ENCODE measurements at places on chromosomes 5 and 9. TPM values are rescaled to one million over a fixed set of nuclear protein-coding genes. Genes with fewer than 3 reads are reported as not detected.

The KIF27 gene
- total RNA-seq, result 3.9 TPM

- DNase-seq, result no peak
Observed at GRCh38 chr5:94094793-94095441, 353.5 kb upstream of the POU5F2 start.

DNA sequence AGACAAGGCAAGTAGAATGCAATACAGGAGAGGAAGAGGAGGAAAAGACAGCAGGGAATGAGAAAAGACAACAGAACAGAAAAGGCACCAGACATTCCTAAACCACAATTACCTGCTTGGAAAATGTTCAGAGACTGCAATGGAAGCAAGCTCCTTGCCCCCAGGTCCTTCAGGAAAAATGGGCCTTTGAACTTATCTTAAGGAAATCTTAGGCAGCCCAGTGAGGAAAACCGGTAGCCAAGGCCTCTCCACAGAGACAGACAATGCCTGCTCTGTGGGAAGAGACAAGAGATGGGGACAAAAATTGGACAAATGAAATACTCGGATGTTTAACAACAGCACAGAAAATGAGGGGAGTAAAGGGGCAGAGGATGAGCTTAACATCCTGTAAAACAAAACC, 31.2 kb downstream of the HTR4 start:
- no peak for DNase-seq

GRCh38 chr9:131290767-131291370, 1.3 kb downstream of the PLPP7 start:
- DNase-seq, result no peak

The WASHC1 gene
- 18.5 TPM for total RNA-seq

DNA sequence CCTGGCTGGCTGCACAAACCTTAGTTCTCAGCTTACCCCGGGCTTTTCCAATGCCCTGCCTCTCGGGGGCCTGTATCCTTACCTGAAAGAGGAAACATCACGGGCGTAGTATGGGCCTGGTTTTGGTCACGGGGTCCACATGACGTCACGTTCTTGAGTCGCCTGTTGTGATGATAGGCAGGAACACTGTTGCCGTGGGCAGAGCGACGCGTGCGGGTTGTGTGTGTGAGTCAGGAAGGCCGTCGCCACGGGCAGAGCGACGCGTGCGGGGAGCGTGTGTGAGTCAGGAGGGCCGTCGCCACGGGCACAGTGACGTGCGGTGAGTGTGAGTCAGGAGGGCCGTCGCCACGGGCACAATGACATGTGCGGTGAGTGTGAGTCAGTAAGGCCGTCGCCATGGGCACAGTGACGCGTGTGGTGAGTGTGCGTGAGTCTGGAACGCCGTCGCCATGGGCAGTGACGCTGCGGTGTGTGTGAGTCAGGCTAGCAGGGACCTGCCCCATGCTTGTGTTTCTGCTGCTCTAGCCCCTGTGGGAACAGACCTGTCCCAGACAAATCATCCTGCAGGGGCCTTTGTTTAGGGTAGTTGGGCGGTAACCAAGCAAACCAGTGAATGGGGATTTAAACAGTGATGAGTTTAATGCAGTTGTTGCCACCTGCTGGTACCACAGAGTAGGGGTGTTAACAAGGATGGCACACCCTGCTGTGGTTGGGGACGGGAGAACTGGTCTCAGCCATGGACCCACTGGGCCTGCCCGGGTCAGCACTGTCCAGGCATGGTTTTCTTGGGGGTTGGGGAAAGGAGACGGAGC, 19.8 kb downstream of the TRIP13 start:
- no peak for DNase-seq

DNA sequence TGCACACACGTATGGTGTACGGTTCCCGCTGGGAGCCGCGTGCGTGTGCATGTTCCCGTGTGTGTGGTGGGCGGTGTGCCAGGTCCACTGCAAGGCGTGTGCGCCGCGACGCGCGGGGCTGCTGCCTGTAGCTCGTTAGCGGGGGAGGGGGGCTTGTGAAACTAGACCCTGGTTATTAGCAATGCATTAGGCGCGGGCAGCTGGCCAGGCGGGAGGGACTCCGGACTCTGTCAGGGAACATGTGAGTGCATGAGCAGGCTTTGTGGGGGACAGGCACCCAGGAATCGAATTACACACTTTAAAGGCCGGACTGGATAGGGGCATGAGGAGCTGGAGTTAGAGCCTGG, 32.2 kb upstream of the ENHO start:
- no peak for DNase-seq

DNA sequence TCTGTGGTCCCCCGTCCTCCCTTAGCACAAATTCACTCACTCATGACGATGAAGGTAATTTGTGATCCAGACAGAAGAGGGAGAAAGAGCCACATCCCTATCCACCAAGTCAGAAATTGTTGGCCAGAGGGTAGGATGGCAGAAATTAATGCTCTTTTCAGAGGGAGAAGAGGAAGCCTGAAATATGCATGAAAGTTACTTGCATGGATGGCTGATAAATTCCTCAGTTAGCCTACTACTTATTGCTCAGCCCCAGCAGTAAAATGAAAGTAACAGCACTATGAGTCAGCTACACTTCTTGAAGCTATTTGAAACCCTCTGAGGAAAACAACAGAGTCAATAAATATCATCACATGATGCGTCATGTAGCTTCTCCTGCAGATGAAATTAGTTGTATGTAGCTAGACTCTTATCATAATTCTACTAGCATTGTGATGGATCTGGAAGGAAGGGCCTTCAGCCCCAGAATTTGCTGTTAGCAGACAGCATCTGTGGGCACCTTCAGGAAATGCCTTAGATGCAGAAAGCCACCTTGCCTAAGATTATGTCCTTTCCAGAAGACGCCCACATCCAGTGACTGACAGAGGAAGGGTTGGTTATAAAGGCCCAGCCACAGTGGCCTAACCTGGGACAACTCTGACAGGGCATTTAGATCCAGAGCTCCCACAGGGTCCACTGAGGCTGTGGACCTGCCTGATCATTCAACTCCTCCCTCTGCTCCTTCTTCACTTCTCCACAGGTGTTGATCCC, 81.2 kb upstream of the CCDC112 start:
- DNase-seq, result no peak

DNA sequence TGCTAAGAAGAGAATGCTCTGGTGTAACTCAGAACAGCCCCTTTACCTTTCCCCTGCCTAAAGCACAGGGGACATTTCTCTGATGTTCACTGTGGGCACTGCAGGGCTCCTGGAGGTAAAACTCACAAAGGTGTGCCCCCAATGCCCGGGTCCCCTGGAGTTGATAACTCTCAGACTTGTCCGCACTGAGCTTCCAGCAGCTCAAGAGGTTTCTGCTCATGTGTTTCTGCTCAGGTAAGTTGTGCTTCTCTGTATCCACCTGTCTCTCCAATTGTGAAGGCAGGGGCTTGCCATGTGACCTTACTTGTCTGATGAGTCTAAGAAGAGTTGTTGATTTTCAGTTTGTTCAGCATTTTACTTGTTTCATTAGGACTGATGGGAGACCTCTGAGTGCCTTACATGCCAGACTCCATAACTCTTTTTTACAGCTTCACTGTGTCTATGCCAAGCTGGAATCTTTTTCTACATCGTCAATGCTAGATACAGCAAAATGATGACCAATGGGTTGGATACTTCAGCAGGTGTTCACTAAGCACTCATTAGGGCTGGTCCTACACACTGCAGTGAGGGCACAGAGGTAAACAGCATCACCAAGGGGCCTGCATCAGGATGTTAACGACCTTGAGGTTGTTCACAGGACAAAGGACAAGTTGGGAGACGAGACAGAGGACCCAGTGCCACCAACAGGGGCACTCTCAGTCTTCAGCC, 56.4 kb downstream of the MRPL36 start:
- DNase-seq, result peak; percentile 2

The PCDHGA1 gene
- total RNA-seq, result 1.2 TPM

- DNase-seq, result no peak
Observed at GRCh38 chr5:54785729-54786591, 199.4 kb downstream of the ESM1 start.

GRCh38 chr9:104094534-104095015, 466 bp downstream of the SMC2 start:
- DNase-seq, result no peak

The PCDHA10 gene
- total RNA-seq, result 12.0 TPM

- DNase-seq, result no peak
Observed at GRCh38 chr5:32683125-32683524, 28.0 kb upstream of the NPR3 start.

GRCh38 chr5:155987265-155987810, 339.6 kb upstream of the SGCD start:
- DNase-seq, result no peak

GRCh38 chr9:34572092-34572491, 17.4 kb downstream of the CNTFR start:
- no peak for DNase-seq

The TMEM232 gene
- total RNA-seq, result 1.3 TPM

DNA sequence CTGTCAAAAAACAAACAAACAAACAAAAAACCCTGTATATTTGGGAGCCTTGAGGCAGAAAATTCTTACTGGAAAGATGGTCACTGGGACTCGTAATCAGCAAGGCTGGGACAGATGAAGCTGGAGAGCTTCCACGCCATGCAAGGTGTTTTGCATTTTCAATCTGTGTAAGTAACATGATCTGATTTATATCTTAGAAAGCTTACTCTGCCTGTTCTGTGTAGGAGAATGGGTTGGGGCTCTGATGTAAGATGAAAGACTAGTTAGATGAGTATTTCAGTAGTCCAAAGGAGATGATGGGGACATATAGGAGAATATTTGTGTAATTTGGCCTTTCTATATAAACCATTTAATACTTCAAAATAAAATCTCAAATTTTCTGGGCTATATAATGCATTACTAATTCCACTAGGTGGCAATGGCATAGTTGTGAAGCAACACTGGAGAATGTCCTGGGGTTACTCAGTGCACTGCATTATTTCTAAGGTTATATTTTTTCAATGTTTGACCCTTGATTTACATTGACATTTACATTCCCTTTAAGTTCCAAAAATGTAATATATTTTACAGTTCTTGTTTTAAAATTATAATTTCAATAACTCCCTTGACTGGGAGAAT, 21.9 kb upstream of the FSD1L start:
- no peak for DNase-seq

- DNase-seq, result peak; percentile 80
Observed at GRCh38 chr5:133460172-133460758, 152.1 kb downstream of the FSTL4 start.

DNA sequence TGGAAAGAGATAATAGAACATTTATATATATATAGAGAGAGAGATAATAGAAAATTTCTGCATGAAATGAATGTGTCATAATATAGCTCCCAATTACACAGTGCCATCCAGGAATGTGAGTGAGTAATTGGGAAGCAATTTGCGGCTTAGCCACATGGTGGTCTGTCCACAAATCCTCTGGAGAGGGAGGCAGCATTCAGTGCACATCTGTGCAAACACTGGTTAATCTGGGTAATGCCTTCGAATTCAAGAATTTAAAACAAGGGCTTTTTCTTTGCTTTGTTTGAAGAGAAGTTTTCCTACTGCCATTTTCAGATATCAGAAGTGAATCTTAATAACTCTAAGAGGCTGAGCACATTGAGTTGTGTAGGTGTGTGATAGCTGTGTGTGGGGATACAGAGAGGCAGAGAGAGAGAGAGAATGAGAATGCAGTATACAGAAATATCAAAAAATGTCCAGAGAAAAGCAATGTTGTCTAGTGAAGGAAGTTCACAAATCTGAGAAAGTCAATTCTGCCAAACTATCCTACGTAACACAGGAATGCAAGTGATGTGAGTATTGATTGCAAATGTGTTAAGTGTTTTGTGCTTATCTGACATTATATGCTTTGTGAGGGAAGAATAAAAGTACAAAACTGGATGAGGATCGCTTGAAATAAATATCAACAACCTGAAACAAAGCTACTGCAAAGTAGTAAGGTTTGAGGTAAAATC, 134.6 kb downstream of the EDIL3 start:
- no peak for DNase-seq

The CDC20B gene
- total RNA-seq, result not detected

The KIF4B gene
- not detected for total RNA-seq

DNA sequence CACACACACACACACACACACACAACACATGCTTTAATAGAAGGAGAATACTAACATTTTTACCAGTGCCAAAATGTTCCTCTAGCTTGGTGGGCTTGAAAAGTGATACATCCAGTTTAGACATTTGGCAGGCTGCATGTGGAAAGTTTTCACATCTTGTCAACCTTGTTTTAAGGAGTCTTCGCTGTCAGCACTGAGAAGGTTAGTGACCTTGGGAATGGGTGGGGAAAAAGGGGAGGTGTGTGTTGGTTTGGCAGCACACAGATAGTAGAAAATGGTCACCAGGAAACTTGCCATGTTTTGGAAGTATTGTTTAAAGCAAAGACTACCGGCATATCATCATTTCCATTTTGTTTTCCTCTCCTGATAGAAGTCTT, 346.5 kb upstream of the ADAMTSL1 start:
- no peak for DNase-seq

- DNase-seq, result no peak
Observed at GRCh38 chr9:32218100-32218767, 166.2 kb upstream of the ACO1 start.

- DNase-seq, result no peak
Observed at GRCh38 chr9:78261403-78262001, 25.6 kb downstream of the CEP78 start.

DNA sequence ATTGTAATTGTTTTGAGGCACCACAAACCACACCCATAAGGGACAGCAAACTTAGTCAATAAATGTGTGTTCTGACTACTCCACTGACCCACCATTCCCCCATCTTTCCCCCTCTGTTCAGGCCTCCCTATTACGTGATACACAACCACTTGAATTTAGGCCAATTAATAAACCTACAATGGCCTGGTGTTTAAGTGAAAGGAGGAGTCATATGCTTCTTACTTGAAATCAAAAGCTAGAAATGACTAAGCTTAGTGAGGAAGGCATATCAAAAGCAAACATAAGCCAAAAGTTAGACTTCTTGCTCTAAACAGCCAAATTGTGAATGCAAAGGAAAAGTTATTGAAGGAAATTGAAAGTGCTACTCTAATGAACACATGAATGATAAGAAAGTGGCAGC, 14.6 kb downstream of the ZBTB43 start:
- no peak for DNase-seq

The ATP10B gene
- 0.11 TPM for total RNA-seq

GRCh38 chr9:95494022-95494415, 22.8 kb downstream of the PTCH1 start:
- no peak for DNase-seq

- DNase-seq, result no peak
Observed at GRCh38 chr5:124661317-124662141, 84.9 kb downstream of the ZNF608 start.

DNA sequence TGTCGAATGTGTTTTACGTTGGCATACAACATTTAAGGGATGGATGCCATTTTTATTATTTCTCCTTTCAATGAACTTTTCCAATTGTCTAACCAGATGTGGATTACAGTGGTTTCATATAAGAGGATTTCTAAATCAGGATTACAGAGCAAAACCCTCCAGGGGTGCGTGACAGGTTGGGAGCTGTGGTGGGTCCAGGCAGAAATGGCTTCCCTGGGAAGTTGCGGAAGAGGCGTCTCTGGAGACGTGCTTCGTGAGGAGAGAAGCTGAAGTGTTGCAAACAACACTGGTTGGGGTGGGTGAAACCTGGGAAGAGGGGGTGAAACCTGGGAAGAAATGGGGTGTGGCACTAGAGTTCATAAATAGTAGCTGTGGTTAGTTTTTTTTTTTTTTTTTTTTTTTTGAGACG, 4.5 kb upstream of the RPL26L1 start:
- DNase-seq, result no peak

The PLPP7 gene
- total RNA-seq, result 4.9 TPM
